Stimulated activated CD4-positive, alpha-beta T cell treated with anti-CD3 and anti-CD28 coated beads, Interleukin-2, amount 100 ng/mL, for 24 hours (primary cell): ENCODE measurements at places on chromosomes 3 and 15.

DNA sequence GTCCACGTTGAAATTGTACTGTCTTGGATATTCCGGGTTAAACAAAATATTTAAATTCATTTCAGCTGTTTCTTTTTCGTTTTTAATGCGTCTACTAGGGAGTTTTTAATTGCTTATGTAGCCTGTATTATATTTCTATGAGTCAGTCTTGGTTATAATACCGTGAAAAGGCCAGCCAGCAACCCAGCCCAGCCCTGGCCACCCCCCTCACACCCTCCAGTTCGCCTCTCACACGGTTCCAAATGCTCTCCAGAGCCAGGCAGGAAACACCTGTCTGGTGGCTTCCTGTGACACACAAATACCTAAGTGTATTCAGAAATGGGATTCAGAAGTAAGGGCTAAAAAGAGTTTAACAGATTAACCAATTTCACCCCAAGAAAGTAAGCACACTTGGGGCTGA lies 4.4 kb downstream of the SH3BP5 start:
- no peak for DNase-seq

GRCh38 chr15:28904541-28905315 lies 19.0 kb downstream of the APBA2 start:
- no peak for DNase-seq

GRCh38 chr3:50111757-50112156 lies 23.0 kb downstream of the RBM5 start:
- no peak for DNase-seq

DNA sequence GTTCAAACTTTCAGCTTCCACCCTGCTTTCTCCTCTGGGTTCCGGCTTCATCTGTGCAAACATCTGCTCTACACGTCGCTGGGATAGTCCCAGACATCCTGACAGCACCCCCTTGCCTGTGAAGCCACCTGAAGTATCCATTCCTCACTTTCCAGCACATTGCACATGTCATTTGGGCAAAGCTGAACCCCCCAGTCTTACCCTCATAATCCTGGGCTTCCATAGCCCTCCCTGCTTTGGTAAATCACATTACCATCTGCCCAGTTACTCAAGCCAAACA lies 42.5 kb downstream of the STARD5 start:
- no peak for DNase-seq

DNA sequence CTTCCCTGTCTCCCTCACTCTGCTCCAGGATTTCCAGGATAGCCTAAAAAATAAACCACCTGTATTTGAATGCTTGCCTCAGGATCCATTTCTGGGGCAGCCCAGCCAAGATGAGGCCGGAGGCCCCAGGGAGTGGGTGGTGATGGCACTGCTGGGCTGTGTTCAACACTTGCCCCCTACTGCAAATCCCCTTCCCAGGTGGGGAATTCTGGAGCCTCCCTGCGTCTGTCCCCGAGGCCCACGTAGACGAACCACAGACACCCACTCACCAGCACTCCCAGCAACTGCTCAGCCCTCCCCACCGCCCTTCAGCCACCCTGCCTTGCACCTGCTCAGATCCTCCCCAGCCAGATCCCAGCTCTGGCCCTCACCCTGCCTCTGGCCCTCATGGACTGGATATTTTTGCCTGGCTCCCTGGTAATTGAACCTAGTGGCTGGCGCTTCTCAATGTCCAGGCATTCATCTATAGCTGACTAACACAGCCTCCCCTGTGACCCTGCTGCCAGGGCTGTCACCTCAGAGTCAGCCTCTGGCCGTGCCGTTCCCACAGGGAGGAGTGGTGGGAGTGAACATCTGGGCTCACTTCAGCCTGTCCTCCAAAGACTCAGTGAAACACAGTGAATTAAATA lies 17.1 kb upstream of the EPB42 start:
- no peak for DNase-seq

DNA sequence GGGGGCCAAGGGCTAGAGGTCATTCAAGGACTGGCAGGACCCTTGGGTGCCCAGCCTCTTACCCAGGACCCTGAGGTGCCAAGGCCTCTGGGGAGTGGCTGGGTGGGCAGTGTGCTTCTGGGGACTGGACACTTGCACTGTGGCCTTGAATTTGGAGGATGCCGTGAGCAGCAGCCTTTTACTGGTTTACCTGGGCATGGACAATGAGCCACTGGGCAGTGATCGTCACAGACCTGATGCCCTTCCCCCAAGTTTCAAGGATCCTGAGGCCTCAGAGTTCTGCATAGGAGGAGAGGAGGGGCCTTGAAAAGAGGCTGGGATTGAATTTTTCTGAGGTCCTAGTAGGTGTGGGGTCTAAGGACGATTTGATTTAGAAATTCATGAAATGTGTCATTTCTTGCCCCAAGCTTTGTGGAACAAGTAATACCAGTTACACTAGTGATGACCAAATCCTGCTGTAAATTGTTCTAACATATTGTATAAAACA lies 146.1 kb upstream of the TPM1 start:
- no peak for DNase-seq

DNA sequence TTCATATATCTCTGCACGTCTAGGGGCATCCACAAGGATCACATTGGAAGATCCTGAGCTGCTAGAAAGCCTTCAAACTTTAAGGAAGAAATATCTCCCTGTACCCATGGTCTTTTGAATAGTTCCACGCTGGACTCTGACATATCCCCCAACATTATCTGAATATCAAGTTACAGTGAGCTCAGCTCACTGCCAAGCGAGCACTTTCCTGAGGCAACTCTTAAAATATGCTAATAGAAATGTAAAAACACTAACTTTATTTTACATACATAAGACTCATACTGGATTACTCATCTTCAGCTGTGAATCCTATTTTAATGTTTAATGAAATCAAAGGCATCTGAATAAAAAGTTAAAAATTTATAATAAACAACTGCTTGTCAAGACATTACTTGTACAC lies 420.2 kb upstream of the CCDC54 start:
- no peak for DNase-seq
